ENCODE measurements at places on chromosomes 13 and 19.

GRCh38 chr13:33690354-33690753, 127.6 kb upstream of the RFC3 start:
- DNase-seq: no peak

DNA sequence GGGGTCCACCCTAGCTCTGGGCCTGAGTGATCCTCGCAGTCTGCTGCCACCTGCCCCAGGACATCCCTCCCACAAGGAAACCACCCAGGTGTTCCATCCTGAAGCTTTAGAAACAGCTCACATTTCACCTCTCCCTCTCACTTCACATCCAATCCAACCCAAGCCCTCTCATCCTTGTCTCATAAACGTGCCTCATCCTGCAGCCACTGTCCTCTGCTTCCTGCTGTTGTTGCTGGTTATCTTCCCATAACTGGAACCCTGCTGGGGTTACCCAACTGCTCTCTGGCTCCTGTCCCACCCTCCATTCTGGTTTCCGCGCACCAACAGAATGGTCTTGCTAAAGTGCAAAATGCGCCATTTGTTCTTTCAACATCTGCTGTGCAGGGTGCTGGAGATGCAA, 59.7 kb upstream of the MTIF3 start:
- no peak for DNase-seq

GRCh38 chr19:10372690-10373089, 7.7 kb downstream of the TYK2 start:
- DNase-seq: no peak

GRCh38 chr19:6524311-6524710, 6.5 kb upstream of the TNFSF9 start:
- no peak for DNase-seq

- DNase-seq: no peak
These were observed 57.1 kb upstream of the HTR2A start for GRCh38 chr13:46953941-46954340.

- peak; percentile 63 for DNase-seq
These were observed 823 bp downstream of the TLE5 start for GRCh38 chr19:3061182-3062161.

- DNase-seq: no peak
These were observed 1227.1 kb downstream of the SLITRK1 start for GRCh38 chr13:82654861-82655855.

DNA sequence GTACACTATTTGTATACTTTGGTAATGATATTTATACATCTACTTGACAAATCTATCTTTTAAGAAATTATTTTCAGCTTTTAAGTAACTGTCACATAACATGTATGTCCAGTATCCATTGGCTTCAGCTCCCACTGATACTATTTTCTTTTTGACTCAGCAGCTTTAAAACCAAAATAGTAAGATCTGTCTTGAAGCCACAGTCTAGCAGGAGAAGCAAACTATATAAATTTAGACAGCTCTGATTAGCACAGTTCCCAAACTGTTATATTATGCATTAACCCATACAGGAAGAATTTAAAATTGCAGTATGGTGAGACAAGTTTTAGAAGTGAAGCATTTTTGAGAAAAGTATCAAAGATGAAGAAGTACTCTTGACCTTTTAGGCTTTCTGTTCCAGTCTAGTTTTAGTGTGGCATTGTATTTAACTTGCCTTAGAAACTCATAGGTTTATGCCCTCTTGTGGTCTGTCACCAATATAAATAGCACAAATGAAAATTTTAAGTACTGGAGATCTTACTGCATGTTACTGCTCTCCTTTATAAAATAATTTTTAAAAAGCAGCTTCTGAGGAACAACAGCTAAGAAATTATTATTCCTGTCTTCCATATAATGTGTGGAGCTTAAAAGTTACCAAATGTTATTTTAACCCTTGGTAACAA, 24.7 kb downstream of the URI1 start:
- no peak for DNase-seq

DNA sequence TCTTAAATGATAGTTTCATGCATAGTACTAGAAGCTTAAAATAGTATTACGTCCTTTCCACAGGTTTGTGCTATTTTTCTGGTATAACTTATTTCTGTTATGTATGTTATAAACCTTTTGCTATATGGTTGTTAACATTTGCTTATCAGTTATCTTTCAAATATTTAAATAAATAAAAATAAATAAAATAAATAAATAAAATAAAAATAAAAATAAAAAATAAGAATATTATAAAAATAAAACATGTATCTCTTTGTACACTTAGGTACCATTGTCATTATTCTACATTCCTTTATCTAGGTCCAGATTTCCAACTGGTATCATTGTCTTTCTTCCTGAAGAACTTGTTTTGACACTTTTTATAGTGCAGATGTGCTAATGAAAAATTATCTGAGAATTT, 1310.4 kb upstream of the SLC10A2 start:
- DNase-seq: no peak

DNA sequence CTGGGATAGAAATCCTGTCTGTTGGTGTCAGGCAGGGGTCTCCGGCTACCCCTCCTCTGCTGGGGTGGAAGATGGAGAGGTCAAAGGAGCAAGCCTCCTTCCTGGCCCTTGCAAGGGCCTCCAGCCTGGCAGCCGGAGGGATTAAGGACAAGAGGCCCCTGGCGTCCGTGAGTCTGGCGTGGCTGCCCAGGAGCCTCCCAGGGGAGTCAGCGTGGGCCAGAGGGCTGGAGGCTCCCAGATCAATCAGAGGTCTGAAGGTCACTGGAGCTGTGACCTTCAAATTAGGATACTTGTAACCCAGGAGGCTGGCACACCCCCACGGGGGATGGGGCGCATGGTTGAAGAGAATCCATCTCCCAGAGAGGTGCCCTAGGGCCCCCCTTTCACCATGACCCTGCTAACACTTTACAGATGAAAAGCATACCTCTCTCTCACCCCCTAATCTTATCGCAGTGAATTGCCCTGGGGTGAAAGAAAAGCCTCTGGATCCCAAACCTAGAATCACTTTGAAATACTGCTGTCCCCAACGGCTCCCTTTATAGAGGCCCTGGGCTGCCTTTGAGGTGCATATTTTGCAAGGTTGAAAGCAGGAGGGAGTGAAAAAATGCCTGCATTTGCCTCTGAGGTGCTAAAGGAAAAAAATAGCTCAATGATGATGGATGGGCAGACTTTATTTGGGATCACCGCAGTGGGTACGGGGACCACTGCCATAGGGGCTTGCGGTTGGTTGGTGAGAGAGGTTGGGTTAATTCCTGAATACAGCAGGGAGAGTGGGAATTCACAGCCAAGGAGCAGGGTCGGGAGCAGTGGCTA, 44.9 kb upstream of the PEG3 start:
- DNase-seq: no peak

DNA sequence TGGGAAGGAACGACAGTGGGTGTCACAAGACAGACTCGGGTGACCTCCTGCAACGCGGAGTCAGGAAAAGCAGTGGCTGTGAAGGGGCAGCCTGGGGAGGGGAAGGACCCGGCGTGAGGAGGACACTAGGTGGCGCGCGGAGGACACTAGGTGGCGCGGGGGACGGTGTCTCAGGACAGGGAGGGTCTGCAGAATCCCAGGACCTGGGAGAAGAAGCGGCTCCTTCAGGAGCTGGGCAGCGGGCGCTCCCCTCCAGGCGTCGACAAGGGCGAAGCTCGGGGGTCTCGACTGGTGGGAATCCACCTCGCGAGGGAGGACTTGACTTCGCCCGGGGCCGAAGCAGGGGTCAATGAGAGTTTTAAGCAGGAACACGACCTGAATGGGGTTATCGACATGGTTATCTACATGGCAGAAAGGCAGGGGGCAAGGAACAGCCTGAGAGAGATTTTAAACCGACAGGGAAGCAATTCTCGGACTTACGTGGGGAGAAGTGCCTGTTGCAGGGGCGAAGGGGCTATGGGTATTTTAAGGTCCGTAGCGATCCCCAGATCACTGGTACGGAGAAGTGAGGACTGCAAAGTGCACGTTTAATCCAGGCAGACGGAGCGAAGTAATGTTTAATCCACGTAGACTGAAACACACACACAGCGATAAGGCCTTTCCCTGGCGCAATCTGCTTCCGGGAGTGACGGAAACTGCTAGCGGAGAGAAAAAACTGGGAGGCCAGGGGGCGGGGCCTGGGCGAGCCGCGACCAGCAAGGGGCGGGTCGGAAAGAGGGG, at the start of gene ZNF616:
TSS of gene ZNF616 (minus strand) at position 687 of the 780 bp plus-strand sequence. CDS start 9,426 bp downstream, outside the sequence.
- DNase-seq: peak; percentile 98

GRCh38 chr19:489418-490196, 6.7 kb upstream of the MADCAM1 start:
- no peak for DNase-seq

- DNase-seq: no peak
These were observed 390.5 kb downstream of the FGF9 start for GRCh38 chr13:22061371-22061805.

- DNase-seq: no peak
These were observed 413 bp downstream of the N4BP2L2 start for GRCh38 chr13:32538143-32538620.

DNA sequence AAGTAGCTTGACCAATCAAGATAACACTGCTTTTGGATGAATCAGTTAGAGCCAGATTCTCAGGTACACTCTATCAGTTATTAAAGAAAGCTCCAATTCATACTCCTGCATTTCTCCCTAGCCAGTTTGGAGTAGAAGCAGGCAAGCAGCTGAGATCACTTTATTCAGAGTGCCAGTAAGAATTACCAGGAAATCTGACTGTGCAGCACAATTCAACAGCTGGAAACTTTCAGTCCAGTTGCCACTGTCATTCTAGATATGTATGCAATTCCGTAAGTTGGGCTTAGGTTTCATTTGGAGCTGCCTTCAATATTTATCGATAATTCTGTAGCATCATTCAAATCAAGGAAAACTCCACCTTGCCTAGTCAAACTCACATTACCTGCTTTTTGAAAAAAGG, 2625.6 kb upstream of the PCDH20 start:
- DNase-seq: no peak

DNA sequence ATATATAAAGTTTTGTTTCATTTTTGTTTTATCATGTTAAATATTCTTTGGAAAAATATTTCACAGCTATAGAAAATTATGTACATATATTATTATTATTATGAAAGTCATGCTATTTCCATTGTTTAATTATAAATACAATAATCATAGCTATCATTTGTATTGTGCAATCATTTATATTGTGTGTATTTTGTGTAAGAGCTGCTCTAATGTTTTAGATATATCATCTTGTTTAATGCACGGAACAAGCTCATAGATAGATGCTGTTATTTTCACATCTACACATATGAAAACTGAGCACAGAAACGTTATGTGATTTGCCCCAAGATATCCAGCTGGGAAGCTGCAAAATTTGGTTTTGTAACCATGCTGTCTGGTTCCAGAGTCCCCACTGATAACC, 111.6 kb downstream of the GPC5 start:
- DNase-seq: no peak

DNA sequence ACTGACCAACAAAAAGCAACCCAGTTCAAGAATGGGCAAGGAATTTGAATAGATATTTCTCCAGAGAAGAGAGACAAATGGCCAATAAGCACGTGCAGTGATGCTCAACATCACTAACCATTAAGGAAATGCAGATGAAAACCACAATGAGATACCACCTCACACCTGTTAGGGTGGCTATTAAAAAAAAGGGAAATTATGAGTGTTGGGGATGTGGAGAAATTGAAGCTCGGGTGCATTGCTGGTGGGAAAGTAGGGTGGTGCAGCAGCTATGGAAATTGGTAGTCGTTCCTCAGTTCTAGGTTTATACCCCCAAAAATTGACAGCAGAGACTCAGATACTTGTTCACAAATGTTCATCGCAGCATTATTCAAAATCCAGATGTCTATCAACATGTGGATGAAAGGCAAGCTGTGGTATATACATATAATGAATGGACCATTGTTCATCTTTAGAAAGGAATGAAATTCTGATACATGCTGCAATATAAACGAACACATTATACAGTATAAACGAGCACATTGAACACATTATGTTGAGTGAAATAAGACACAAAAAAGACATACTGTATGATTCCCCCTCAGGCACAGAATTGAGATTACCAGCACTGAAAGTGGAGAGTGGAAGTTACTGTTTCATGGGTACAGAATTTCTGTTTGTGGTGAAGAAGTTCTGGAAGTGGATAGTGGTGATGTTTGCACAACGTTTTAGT, 927 bp downstream of the CHAMP1 start:
- DNase-seq: no peak

DNA sequence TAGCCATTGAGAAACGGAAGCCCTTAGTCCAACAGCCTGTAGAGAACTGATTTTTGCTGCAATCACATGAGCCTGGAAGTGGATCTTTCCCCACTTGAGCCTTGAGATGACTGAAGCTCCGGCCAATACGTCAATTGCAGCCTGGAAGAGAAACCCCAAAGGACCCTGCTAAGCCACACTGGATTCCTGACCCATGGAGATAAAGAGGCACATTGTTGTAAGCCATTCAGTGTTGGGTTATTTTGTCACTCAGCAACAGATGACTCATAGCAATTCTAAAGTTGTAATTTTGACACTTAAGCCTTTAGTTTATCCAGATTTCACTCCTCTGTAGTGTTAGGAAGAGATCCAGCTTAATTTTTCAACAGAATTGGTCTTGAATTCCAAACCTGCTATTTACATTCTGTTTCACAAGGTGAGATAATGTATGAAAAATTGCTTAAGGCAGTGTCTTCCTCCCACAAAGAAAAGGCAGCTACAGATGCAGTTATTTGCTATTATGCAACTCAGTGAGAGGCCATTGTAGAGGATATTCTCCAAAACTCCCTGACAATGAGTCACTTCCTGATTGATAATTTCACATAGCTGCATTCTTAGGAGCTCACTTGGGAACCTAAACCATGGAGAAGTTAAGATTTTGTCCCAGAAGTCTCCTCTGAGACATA, 59.4 kb upstream of the TSHZ3 start:
- DNase-seq: no peak

DNA sequence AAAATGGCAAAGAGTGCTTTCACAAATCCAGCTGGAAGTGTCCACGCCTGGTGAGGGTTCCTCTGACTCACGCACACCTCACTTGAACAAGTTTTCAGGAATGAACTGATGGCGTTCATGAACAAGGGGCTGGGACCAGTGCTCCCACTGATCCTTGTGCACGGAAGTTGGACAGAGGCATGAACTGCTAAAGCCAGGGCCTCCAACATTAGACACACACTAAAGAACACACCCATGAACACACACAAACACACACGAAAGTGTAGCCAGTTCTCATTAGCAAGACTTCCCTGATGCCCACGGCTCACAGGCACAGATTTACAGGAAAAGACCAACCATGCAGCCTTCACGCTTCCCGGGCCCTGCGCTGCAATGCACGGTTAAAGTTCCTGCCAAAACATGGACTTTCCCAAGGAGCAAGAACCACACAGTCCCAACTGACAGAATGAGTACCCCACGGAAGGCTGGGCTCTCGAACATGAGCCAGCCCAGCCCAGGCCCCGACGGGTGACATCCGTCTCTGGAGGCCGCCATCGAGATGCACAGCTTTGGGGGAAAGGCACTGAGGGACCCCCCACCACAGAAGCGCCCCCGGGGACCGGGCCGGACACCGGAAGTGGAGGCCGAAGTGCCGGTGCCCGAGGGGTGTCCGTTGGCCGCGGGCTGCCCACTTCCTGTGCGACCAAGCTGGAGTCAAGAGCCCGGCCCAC, 808 bp downstream of the DNMT1 start:
- DNase-seq: peak; percentile 17
